ENCODE measurements at places on chromosomes 16 and 17. TPM values are rescaled to one million over a fixed set of nuclear protein-coding genes. Genes with fewer than 3 reads are reported as not detected.

CRYBA1 gene
- total RNA-seq, result not detected

PRSS27 gene
- total RNA-seq, result 1.0 TPM

EIF3CL gene
- 62.8 TPM for total RNA-seq

CD300LB gene
- total RNA-seq, result not detected

SLC35G6 gene
- not detected for total RNA-seq

CMTM4 gene
- 1.2 TPM for total RNA-seq
